ENCODE measurements at places on chromosomes 1 and 21.

DNA sequence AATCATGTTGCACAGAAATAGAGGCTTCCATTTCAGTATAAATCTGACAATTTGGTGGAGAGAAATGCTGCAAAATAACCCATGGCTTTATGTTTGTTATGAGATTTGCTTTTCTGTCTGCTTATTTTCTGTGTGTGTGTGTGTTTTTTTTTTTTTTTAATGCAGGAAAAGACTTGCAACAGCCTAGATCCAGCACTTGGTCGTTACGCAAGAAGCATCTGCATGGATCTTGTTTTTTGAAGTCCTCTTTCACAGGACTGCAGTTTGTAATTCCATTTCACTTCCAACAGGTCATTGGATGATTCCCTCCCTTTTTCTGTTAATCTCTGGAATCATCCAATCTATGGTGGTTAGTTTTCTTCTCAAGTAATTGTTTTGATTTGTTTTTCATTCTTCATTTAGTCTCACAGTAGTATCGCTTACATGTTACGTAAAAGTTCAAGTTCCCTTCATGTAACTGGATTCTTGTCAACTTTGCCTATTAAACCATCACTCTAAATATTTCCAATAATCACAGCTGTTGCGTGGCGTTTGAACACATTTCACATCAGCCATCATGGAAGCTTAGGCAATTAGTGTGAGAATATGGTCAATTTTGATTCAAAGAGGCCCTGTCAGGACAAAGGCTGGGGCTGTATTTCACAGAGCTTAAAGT lies 312.9 kb downstream of the NFIA start:
- no peak for DNase-seq

- no peak for DNase-seq
Observed at GRCh38 chr1:210076620-210077019, 138.6 kb downstream of the SYT14 start.

DNA sequence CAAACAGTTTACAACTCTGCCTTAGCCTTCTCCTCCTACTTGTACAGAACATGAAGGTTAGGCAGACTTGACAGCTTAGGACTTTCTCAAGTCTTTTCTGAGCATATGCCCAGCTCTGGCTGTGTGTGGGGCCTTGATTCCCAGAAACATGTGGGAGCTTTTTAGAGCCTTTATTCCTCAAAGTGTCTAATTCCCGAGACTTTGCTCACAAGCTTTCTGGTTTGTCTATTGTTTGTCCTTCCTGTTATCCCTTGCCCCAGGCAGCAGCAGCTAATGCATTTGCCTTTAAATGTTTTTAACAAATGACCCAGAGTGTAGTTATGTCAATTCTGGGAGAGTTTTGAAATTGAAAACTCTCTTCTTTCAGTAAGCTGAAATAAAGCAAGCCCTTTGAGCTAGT lies 29.2 kb downstream of the ST7L start:
- DNase-seq = no peak

- no peak for DNase-seq
Observed at GRCh38 chr21:44896561-44897286, 23.2 kb upstream of the PTTG1IP start.

DNA sequence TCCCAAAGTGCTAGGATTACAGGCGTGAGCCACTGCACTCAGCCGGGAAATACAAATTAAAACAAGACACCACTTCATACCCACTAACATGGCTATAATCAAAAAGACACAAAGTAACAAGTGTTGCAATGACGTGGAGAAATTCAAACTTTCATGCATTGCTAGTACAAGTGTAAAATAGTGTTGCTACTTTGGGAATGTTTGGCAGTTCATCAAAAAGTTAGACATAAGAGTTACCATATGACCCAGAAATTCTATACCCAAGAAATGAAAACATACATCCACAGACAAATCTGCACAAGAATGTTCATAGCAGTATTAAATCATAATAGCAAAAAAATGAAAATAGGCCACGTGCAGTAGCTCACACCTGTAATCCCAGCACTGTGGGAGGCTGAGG lies 16.4 kb downstream of the FOXJ3 start:
- no peak for DNase-seq

DNA sequence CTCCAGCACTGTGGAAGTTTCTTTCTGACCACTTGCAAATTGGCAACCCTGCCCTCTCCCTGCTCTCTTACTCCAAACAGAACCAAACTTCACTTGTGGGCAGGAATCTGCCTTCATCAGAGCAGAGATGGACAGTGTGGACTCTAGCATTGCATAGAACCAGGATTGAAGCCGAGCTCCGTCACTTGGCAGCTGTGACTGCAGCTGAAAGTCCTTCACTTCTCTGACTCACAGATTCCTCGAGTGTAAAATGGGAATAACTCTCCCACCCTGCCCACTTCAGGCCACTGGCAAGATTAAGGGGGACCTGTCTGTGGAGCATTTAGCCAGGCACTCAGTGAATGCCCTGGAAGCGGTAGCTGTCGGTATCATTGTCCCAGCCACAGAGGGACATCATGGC lies 75.7 kb upstream of the ZBTB40 start:
- no peak for DNase-seq

All from hepatocyte (in vitro differentiated cells).